ENCODE measurements at places on chromosomes 7 and 10.
A peak's percentile ranks its signal among the peaks of the same experiment; 100 is the strongest.

- DNase-seq = peak; percentile 46
Observed at GRCh38 chr10:35640474-35640873, 1.6 kb downstream of the FZD8 start.

- DNase-seq = no peak
Observed at GRCh38 chr7:76051840-76052239, 3.9 kb downstream of the MDH2 start.

GRCh38 chr7:50356212-50356944 lies 51.9 kb downstream of the IKZF1 start:
- no peak for DNase-seq

- no peak for DNase-seq
Observed at GRCh38 chr7:150994141-150994837, 3.5 kb downstream of the NOS3 start.

GRCh38 chr7:91565499-91566401 lies 301.5 kb downstream of the FZD1 start:
- no peak for DNase-seq

DNA sequence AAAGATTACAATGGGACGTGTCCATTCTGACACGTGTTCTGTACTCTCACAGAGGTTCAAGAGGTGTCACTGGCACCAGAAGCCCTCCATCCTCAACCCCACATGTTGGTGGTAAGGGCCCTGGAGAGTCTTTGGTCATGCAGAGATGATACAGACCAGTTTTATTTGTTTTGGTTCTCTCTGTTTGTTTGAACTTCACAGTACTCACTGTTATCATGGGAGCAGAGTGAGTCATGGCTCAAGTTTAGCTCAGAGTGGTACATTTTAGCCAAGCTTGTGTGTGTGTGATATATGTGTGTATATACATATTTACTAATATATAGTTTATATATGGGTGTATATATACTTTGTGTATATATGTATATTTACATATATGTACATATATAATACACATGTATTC lies 935.6 kb downstream of the GRID1 start:
- no peak for DNase-seq

DNA sequence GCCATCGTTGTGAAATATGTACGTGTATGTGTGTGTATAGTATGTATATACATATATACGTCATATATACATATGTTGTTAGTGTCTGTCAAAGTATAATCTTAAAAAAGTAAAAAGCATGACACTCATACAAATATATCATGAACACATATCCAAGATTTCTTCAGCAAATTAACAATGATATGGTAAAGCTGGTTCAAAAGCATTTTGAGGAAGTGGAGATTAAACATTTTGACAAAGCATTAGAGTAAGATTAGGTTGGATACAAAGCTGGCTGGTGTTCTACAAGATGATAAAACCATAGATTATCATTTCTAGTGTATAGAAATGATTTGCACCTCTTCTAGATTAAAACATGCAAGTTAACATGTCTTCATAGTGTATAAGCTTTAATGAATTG lies 771 bp upstream of the NUDCD3 start:
- DNase-seq = no peak

DNA sequence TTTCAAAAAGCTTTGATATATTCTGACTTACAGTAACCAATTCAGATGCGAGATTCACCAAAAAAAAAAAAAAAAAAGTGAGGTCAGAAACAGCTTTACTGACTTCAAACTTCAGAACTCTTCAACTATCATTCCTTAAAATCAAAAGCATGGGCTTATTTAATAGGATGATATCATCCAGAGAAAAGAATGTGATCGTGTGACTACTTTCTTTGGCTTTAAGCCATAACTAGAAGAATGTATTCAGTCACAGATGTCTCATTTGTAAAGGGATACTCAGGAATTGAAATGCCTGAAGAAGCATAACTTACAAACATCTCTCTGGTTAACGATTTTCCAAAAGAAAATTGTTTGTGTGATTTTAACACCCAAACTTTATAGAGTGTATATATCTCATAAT lies 11.5 kb downstream of the TPK1 start:
- DNase-seq = no peak

GRCh38 chr7:130914554-130915294 lies 180.7 kb upstream of the KLF14 start:
- DNase-seq = no peak

GRCh38 chr10:59393349-59393748 lies 31.0 kb upstream of the FAM13C start:
- DNase-seq = no peak

GRCh38 chr7:119724041-119724792 lies 548.8 kb upstream of the KCND2 start:
- no peak for DNase-seq

DNA sequence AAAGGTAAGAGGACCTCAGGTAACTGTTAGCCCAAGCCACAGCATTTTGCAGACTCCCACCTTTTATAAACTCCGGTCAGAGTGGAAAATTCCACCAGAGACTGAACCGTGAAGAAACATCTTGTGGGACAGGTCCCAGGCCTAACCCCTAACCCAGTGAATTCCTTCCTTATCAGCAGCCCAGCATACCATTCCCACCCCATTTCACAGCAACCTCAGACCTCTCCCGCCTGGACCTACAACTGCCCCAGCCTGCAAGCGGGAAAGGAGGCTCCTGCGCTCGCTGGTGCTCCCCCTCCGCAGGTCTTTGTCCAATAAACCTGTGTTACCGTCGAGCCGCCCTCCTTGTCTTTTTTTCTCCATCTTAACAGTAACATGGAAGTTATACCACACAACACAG lies 736.6 kb downstream of the MAGI2 start:
- DNase-seq = no peak

- no peak for DNase-seq
Observed at GRCh38 chr10:117007080-117007479, 2.1 kb upstream of the SHTN1 start.

GRCh38 chr10:34114914-34115313 lies 700.2 kb downstream of the PARD3 start:
- no peak for DNase-seq

- DNase-seq = no peak
Observed at GRCh38 chr10:91391920-91392319, 18.2 kb upstream of the HECTD2 start.

DNA sequence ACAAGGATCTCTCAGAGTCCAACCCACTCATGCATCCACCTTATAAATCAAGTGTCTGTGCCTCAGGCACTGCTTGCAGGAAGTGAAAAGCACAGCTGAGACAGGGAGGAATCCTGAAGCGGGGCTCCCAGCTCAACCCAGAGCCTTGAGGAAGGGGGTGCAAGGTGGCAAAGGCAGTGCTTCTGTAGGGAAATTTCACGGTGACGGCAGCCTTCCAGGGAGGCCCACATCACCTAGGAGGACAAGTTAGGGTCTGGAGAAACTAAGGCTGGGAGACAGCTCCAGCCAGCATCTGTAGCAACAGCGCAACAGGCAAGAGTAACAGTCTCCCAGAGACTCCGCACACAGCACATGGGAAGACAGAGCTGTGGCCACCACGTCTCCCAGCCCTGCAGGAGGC lies 2.7 kb downstream of the AOC1 start:
- DNase-seq = no peak

DNA sequence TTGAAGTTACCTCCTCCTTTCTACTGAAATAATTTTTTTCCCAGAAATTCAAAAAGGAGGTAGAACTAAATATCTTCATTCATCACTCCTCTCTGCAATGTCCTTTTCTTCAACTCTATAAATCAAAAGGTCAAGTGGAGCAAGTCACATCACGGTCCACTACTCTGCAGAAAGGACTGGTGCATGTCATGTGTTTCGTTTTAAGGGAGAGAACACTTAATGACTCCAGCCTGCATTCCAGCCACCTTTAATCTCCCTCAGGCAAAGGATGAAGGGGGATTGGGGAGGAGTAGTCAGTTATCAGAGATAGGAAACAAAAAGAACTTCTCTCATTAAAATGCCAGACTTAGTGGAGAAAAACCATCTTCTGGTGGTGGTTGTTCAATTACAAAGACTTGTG lies 78.9 kb downstream of the ANK3 start:
- DNase-seq = no peak

- no peak for DNase-seq
Observed at GRCh38 chr7:18593602-18594279, 98.2 kb downstream of the HDAC9 start.

DNA sequence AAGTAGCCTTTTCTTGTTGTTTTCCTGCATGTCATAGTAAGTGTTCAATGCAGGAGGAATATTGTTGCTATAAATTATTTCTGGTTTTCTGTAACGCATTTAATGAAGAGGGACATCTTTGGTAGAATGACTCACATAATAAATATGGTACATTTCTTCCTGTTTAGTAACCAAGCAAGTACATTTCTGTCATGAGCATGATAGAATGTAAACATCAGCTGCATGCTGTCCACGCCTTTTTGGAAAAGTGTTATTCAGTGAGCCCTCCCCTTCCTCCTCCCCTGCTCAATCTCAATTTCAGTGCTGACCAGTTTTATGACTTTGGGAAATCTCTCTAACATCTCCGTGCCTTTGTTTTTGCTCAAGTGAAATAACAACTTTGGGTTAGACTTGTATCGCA lies 664.0 kb downstream of the XPNPEP1 start:
- DNase-seq = no peak

DNA sequence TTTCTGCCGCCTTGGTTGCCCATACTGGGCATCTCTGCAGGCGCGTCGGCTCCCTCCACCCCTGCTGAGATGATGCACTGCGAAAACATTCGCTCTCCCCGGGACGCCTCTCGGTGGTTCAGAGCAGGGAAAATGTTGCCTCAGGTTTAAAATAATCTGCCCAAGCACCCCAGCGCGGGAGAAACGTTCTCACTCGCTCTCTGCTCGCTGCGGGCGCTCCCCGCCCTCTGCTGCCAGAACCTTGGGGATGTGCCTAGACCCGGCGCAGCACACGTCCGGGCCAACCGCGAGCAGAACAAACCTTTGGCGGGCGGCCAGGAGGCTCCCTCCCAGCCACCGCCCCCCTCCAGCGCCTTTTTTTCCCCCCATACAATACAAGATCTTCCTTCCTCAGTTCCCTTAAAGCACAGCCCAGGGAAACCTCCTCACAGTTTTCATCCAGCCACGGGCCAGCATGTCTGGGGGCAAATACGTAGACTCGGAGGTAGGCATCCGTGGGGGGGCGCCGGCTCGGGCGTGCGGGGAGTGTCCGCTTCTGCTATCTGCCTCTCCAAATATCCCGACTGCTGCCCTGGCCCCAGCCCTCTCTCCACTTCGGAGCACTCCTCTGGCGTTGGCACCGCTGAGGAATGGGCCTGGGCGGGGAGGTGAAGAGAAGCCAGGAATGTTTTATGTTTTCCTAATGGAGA lies at the start of gene CAV1:
Gene CAV1, plus strand, starts transcription at position 428 of the 689 bp plus-strand sequence. Its CDS starts 27 bp downstream, at position 455.
- peak; percentile 11 for DNase-seq

GRCh38 chr7:3164380-3164792 lies 120.7 kb upstream of the CARD11 start:
- no peak for DNase-seq

DNA sequence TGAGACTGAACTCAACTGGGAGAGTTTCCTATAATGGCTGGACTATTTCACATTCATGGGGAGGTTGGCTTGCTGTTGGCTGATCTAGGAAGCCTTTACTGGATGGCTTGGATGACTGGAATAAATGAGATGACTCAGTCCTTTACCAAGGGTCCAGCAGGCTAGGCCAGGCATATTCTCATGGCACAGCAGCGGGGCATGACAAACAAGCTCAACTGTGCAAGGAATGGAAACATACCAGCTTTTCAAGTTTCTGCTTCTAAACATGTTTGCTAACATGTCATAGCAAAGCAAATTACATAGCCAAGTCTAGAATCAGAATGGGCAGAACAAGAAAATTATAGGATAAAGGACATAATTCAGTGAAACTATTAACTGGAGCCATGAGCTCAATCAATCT lies 46.8 kb upstream of the CRTAC1 start:
- DNase-seq = no peak

GRCh38 chr10:132676193-132676891 lies 109.6 kb downstream of the NKX6-2 start:
- no peak for DNase-seq

GRCh38 chr7:148918058-148918596 lies 34.0 kb upstream of the EZH2 start:
- DNase-seq = no peak

- no peak for DNase-seq
Observed at GRCh38 chr7:101564778-101565211, 64.3 kb downstream of the MYL10 start.

DNA sequence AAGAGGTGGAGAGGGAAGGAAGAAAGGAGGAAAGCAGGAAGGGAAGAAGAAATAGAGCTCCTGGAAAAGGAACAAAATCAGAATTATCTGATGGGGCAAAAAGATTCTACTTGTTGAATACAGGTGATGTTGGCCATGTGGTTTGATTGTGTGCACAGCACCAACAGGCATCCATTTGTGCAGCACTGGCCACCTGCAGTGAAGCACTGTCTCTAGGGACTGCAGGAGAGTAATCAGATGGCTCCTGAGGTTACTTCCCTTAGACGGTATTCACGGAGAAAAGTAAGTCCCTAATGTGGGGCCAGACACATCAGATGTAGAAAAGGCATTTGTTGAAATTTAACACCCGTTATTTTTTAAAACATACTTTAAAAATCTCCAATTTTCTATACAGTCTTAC lies 135.3 kb upstream of the VIPR2 start:
- no peak for DNase-seq

- no peak for DNase-seq
Observed at GRCh38 chr10:87896216-87896615, 32.8 kb downstream of the PTEN start.

DNA sequence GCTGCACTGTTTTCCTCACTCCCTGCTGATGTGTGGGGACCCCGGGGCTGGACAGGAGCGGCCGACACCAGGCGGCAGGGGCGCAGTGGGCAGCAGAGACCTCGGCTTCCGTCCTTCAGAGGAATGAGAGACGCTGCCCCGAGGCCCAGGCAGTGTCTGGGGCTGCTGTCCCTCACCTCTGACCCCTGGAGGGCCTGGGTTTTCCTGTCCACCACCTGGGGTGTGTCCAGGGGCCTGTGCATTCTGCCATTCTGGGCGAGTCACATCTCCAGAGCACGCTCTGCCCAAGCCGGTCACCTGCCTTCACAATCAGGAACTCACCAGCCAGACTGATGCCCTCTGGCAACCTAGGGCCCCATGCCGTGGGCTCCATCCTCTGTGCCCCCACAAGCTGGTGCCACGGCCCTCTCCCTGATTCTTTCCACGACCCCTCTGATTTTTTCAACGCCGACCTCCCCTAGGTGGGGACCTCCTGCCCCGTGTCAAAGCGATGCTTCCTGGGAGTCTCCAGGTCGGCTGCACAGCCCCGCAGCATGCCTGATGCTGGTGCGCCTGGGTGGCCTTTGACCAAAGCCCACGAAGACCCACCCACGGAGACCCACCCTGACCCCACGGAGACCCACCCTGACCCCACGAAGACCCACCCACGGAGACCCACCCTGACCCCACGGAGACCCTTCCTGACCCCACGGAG lies 53.7 kb upstream of the CFAP46 start:
- no peak for DNase-seq
